Hypothalamus (tissue), 51 donors: ENCODE measurements at places on chromosomes 13 and 19.

DNA sequence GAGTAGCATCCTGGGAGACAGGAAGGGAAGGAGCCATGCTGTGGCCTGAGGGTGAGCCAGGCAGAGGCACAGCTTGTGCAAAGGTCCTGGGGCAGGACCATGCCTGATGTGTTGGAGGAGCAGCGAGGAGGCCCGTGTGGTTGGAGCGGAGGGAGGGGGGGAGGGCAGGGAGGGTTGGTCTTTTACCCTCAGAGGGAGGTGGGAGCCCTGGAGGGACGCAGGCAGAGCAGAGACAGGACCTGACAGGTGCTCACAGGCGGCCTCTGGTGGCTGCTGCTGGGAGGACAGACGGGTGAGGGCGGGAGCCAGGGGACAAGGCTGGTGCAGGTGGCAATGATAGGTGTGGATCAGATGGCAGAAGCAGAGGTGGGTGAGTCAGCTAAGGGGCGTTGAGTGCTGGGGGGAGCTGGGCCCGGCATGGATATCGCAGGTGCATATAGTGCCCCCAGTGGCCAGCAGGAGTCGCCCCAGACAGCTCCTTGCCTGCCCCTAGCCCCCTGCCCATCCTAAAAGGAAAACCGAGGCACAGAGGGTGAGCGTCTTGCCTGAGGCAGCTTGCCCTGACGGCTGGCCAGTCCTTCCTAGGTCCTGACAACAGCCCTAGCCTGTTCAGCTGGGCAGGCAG, 9.8 kb upstream of the GNA15 start:
- DNase-seq = no peak

DNA sequence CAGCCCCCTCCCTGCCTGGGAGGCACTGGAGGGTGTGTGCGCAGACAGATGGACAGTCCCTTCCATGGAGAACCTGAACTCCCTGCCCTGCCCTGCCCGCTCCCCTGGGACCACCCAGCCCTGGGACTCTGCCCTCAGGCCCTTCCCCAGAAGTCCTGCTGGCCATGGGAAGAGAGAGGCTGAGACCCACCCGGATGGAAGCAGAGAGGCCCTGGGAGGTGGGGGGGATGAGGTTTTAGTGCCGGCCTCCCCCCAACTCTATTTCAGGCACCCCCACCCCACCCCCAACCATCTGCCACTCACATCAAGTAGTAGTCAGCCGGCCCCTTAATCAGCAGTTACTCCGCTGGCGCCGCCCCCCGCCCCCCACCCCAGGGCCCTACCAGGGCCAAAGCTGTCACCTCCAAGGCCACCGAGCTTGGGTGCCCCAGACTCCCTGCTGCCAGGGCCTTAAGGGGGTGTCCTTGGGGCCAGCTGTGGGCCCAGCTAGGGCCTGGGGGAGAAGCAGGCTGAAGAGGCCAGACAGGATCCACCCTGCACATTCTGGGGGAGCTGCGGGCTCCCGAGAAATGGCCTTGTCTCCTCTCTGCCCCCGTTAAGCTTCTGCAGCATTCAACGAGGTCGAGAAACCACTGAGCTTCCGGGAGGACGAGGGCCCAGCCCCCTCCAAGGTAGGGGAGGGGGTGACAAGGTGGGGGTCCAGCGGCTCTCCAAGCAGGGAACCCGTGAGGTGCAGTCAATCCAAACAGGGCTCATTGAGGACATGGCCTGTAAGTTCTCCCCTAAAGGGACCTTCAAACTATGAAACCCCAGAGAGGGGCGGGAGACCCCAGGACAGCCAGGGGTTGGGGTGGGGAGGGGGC, 17.4 kb downstream of the NMRK2 start:
- no peak for DNase-seq

GRCh38 chr13:29464105-29464679, 131.3 kb downstream of the SLC7A1 start:
- no peak for DNase-seq

DNA sequence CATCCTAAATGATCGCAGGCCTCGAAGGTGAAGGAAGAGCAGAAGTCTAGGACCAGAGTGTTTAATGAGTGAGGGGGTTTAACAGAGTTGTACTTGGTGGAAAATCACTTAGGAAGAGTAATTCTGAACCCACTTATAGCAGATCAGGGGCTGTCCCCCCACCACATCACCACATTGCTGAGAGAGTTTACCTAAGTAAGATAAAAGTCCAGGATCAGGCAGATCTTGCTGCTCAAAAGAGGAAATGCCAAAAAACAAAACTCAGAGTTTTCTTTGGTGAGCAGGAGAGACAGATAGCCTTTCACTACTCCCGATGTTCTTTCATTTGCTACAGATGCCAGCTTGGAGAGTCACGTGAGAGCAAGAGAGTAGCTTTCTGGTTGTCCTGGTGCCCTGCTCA, 15.4 kb downstream of the ZNF317 start:
- DNase-seq = no peak

DNA sequence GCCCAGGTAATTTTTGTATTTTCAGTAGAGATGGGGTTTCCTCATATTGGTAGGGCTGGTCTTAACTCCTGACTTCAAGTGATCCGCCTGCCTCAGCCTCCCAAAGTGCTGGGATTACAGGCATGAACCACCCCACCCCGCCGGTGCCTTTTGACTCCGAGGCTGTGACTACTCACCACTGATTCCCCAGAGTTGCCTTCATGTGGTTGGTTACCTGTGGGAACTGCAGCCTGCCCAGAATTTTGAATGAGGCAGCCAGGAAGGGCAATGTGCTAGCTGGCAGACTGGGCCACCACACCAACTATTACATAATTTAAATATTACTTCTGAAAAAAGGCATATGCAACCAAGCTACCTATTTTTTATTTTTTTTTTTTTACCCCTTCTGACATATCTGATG, 42.8 kb downstream of the N4BP2L2 start:
- no peak for DNase-seq

DNA sequence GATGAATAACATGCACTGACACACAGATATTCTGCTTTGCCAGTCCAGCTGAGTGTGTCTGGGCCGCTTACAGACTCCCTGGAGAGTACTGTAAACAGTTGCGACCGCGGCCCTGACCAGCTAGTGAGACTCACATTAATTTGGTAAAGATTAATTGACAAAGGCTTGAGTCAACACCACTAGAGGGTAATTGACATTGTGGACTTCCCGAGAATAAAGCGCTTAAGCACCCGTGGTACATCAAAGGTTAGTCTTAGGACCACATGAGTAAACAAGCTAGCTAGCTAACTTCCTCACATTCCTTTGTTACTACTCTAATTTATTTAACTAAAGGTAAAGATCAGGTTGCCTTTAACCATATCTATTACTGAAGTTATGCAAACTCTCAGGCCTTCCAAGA, 624.4 kb upstream of the ARGLU1 start:
- no peak for DNase-seq

DNA sequence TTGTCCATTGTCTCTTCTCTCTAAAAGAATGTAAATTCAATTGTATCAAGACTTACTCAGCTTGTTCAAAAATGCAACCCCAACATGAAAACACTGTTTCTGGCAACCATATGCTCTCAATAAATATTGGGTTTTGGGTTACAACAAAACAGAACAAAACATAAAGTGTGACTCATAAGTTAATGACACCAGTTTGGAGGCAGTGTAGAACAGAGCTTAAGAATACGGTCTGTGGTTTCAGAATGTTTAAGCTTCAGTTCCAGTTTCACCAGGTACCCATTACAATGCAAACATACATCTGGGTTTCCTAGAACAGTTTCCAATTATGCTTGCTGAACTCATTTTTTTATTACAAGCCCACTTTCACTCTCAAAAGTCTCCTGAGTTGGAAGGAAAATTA, 285.8 kb upstream of the PCDH9 start:
- DNase-seq = no peak

DNA sequence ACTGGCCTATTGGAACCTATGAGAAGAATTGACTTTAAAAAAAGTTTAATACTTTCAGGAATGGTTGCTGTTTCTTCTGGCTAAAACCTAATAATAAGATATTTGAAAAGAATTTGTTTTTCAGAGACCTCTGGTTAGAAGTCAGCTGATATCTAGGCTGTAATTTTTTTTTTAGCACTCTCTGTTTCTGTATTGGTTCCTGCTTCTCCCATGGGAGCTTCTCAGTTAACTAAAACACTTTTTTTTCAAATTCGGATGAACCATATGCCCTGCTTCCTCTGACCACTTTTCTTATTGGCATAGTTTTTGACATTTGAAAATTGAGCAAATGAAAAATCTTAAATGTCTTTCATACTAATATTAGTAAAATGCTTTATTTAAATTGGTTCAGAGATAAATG, 163.5 kb upstream of the SLC10A2 start:
- DNase-seq = no peak

- DNase-seq = no peak
Measured at GRCh38 chr13:84607261-84608013, 725.2 kb upstream of the SLITRK1 start.

- DNase-seq = no peak
Measured at GRCh38 chr13:73119612-73120011, 60.8 kb downstream of the KLF5 start.
